ENCODE measurements at places on chromosomes 4 and X. TPM values are rescaled to one million over a fixed set of nuclear protein-coding genes. Genes with fewer than 3 reads are reported as not detected.

DNA sequence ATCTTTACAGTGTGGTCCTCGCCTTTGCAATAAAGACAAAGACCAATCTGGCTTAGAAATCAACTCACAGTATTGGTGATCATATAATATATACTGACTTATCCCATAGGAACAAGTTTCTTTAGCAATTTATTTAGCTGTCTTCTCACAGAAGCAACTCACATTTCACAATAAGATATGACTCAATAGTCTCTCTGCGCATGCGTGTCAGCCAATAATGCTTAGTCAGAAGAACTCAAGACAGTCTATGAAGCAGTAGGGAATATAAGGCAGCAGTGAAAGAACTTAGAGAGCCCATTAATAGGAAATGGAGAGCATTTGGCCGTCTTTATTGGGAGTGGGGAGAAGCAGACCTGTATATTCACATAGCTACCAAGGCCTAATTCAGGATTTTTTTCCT lies 216.7 kb downstream of the IL13RA2 start:
- no peaks in the 10 kb centered on the region for H3K4me1 ChIP-seq
- no peaks in the 10 kb centered on the region for H3K36me3 ChIP-seq
- H3K4me3 ChIP-seq: no peak overlapping the region
- no peak overlapping the region for H3K27ac ChIP-seq
- no peak for DNase-seq
- no peaks in the 10 kb centered on the region for H3K27me3 ChIP-seq

DNA sequence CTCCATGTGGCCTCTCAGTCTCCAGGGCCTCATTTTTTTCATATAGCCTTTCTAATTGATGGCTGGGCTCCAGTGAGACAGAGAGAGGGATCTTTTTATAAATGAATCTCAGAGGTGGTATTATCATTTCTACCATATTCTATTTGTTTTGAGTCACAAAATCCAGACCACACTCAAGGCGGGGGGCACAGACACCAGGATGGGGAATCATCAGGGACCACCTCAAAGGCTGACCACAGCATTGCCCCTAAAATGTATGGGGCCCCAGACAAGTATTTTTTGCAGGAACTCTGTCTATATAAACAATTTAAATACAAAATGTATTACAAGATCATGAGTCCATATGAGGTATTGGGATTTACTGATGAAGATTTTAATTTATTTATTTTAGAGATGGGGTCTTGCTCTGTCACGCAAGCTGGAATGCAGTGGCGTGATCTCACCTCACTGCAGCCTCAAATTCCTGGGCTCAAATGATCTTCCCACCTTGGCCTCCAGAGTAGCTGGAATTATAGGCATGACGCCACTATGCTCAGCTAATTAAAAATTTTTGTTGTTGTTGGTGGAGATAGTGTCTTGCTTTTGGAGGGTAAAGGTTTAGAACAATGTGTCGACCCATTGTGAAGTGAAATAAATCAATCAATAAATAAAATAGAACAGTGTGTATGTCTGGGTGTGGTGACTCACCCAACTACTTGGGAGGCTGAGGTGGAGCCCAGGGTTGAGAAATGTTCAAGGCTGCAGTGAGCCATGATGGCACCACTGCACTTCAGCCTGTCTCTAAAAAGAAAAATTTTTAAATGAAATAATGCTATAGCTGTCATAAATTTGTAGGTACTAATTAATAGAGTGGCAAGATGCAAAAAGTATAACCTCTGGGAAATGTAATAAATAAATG lies 29.4 kb downstream of the WDR13 start:
- no peak for DNase-seq
- no peaks in the 10 kb centered on the region for H3K27me3 ChIP-seq
- H3K27ac ChIP-seq: no peak overlapping the region
- H3K4me3 ChIP-seq: no peak overlapping the region
- H3K36me3 ChIP-seq: no peaks in the 10 kb centered on the region

- H3K27me3 ChIP-seq: no peaks in the 10 kb centered on the region
- no peak overlapping the region for H3K4me3 ChIP-seq
- no peaks in the 10 kb centered on the region for H3K36me3 ChIP-seq
- no peak for DNase-seq
- H3K4me1 ChIP-seq: peaks cover 6% of the 10 kb centered on the region
Measured at GRCh38 chrX:75748431-75748830, 36.6 kb downstream of the MAGEE2 start.

GRCh38 chr4:182808673-182809416 lies 108.3 kb downstream of the DCTD start:
- peaks cover 19% of the 10 kb centered on the region for H3K27me3 ChIP-seq
- H3K4me1 ChIP-seq: peaks cover 13% of the 10 kb centered on the region
- H3K4me3 ChIP-seq: no peak overlapping the region

The ATP1B4 gene
- 1.8 TPM for total RNA-seq

DNA sequence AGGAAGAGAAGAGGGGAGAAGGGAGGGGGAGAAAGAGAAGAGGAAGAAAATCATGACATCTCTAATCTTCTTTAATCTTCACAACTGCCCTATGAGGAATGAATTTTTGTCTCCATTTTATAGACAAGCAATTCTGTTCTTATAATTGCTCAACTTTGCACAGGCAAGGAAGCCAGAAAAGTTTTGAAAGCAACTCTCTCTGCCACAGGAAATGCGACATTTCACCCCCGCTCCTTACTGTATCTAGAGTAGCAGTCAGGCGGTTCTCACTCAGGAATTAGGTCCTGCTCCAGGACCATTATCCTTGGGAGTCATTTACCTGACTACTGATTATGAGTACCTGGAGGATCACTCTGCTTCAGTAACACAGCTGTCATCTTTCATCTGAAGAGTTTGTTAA lies 69.2 kb upstream of the FAM9A start:
- no peaks in the 10 kb centered on the region for H3K27me3 ChIP-seq
- no peaks in the 10 kb centered on the region for H3K36me3 ChIP-seq
- H3K4me1 ChIP-seq: no peaks in the 10 kb centered on the region
- no peak for DNase-seq

The COX7B2 gene
- total RNA-seq: not detected

The SHOX gene
- not detected for total RNA-seq

DNA sequence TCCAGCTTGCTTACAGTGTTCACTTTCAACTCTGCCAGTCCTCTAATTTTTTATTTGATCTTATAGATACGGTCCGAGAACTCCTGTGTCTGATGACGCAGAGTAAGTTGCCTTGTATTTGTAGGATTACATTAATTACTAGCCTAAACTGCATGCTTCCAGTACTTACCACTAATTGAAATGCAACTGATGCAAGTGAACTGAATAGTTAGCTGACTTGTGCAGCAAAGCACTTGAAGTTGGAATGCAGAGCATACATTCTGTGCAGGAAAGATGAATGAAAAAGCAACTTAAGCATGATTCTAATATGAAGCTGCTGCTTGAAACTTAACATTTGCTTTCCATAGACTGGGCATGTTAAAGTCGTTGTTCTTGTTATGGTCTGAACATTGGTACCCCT lies 100.9 kb downstream of the LIMCH1 start:
- peaks cover 37% of the 10 kb centered on the region for H3K4me1 ChIP-seq
- no peak overlapping the region for H3K27ac ChIP-seq
- no peak for DNase-seq
- H3K4me3 ChIP-seq: no peak overlapping the region

- H3K4me1 ChIP-seq: peaks cover 25% of the 10 kb centered on the region
- DNase-seq: no peak
- no peaks in the 10 kb centered on the region for H3K27me3 ChIP-seq
- H3K36me3 ChIP-seq: no peaks in the 10 kb centered on the region
- no peak overlapping the region for H3K27ac ChIP-seq
- H3K4me3 ChIP-seq: no peak overlapping the region
Measured at GRCh38 chr4:54909961-54910360, 215.4 kb downstream of the KDR start.

Measured in left ventricle myocardium inferior (tissue), 1 donor.